NCI-H1694 (cell line): ENCODE measurements at places on chromosomes 7 and 10.
A peak's percentile ranks its signal among the peaks of the same experiment; 100 is the strongest.

GRCh38 chr7:15750727-15751126 is 64.2 kb upstream of the MEOX2 start:
- no peak for DNase-seq

- no peak for DNase-seq
Observed at GRCh38 chr7:80869106-80869784, 49.6 kb downstream of the SEMA3C start.

DNA sequence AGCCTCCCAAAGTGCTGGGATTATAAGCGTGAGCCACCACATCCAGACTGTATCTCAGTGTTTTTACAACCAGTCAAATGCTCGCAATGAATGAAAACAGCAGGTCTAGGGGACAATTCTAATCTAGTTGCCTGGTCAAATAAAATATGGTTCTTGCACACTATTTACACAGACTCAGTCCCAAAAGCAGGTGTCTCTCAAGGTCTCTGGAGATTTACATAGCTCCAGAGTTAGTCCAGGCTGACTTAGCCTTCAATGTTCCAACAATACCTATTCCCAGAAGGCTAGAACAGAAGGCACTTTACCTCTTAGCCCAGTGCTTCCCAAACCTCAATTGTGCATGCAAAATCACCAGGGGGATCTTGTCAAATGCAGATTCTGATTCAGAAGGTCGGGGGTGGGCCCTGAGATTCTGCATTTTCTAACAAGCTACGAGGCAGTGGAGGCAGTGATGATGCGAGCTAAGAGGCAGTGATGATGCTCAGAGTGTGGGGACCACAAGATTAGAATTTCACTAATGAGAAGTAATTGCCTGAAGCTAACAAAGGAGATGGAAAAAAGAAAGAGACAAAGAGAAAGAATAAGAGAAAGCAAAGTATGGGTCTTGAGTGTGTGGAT is 6.4 kb downstream of the KIAA1549 start:
- DNase-seq: no peak

DNA sequence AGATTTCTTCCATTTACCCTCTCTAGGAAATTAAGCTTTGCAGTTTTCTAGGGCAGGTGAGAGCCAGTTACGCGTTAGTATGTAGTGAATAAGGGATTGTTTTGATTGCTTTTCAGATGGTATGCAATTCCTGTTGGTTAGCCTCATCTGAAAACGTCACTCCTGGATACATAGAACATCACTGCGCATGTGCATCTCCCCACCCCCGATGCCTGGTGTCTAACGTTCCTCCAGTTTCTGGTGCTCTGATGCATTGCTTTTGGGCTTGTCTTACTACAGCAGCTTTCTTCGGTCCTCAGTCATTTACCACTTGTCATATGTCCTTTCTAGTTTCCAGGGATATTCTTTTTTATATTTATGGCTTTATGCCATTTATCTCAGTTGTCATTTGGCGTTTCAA is 22.5 kb downstream of the MLLT10 start:
- DNase-seq: no peak

- DNase-seq: no peak
Observed at GRCh38 chr10:70747192-70747965, 37.8 kb downstream of the TBATA start.

DNA sequence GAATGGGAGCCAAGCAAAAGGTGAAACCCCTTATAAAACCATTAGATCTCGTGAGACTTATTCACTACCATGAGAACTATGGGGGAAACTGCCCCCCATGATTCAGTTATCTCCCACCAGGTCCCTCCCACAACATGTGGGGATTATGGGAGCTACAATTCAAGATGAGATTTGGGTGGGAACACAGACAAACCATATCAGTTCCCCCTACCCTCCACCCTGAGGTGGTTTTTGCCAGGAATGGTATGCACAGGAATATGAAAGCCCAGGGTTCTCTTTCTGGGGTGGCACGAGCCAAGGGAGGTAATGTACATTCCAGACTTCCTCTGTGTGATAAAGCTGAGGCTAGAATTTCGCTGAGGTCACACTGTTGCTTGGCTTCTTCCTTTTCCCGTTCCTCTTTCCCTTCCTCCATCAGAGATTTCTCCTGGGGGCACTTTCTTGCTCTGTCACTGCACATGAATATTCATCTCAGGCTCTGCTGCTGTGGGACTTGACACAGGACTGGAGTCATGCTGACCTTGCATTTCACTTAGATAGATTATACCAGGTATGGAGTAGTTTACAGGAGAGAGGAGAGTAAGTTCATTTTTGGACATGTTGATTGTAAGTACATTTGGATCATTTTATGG is 347.0 kb upstream of the MTPN start:
- no peak for DNase-seq

- peak; percentile 41 for DNase-seq
Observed at GRCh38 chr7:76358011-76358480, 745 bp downstream of the YWHAG start.

- no peak for DNase-seq
Observed at GRCh38 chr7:118076564-118076963, 107.4 kb upstream of the LSM8 start.

DNA sequence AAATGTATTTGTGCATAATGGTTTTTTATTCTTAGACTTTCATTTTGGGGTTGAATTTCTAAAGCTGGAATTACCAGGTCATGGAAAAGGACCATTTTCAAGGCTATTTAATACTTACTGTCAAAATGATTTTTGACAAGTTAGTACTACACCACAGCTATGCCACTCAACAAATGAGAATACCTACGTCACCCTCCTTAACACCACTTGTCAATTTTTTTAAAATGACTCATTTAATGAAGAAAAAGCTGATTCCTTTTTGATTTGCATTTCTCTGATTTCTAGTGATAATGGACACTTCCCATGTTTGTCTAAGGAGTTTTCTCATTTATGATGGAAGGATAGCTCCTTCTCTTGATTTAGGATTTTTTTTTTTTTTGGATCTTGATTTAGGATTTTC is 63.3 kb downstream of the VSTM4 start:
- DNase-seq: no peak

- no peak for DNase-seq
Observed at GRCh38 chr7:121160150-121161008, 168.4 kb upstream of the WNT16 start.

- no peak for DNase-seq
Observed at GRCh38 chr7:129783584-129783919, 169.2 kb downstream of the UBE2H start.

DNA sequence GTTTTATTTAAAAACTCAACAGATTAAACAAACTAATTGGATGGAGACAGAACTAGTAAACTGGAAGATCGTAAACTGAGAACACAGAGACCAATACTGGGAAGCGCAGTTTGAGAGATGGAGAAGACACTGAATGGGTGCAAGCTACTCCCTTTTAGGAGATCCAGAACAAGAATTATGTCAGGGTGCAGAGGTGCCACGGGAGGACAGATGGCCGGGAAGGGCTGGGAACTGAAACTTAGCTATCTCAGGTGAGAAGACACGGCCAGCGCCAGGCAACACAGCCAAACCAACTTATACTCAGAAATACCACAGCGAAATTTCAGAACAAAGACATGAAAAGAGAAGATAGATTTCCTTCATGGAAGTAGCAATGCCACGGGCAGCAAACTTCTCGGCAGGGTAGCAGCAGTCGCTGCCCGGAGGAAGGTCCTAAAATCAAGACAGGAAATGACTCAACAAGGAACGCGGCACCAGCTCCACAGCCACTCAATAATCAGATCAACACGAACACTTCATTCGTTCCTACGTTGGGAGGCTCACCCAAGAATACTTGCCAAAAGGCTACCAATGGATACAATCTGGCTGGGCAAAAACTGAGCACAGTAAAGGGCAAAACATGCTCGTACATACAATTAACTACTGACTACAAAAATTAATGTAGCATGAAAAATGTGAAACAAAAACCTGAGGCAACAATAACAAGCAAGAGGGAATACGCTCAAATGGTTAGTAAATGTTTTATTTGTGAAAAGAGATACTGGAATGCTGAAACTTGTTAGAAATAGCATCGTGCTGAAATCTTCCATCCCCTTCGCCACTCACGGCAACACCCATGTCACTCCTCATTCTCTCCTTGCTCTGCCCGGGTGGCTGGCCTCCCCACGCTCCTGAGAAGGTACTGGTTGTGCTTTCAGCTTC is 2.2 kb upstream of the LRRC27 start:
- DNase-seq: no peak

DNA sequence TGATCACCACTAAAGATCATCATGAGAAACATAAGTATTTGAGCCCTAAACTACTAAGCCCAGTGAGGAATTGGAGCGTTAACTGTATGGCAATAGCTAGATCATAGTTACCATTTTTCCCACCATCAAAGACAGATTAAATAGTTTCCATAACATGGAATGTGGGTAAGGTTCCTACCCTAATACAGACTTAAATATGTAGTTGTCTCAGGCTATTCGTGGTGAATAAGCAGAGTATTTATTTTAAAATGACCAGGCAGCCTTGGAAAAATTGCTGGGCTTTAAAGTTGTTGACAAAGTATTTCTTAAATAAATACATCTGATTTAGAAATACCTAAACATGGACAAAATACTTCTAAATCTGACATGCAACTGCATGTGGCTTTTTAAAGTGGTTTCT is 106.8 kb downstream of the NT5C2 start:
- DNase-seq: no peak

DNA sequence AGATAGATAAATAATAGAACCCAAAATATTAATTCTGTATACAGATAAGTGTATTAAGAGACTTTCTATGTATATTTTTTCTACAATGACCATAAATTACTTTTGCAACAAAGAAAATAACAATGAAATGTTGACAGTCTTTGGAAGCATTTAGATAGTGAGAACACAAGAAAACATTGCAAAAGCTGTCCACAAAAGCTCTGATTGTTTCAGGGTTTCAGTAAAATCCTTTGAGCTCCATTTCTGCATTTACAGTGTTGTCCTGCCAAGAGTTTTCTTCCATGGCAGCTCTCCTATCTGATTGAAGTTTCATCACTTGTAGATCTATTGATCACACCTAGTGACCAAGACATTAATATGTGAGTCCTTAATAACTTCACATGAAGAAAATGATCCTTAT is 321.8 kb downstream of the GPR37 start:
- no peak for DNase-seq

GRCh38 chr7:30598121-30598876 is 3.6 kb downstream of the GARS1 start:
- no peak for DNase-seq

DNA sequence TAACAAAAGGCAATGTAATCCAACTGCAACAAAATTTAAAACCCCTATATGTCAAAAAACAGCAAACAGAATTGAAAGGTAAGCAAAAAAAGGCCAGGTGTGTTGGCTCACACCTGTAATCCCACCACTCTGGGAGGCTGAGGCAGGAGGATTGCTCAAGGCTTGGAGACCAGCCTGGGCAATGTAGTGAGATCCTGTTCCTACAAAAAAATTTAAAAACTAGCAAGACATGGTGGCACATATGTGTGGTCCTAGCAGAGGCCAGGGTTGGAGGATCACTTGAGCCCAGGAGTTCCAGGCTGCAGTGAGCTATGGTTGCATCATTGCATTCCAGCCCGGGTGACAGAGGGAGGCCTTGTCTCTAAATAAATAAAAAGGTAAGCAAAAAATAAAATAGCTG is 212.1 kb upstream of the KLF14 start:
- no peak for DNase-seq

- no peak for DNase-seq
Observed at GRCh38 chr7:134804854-134805253, 25.4 kb downstream of the CALD1 start.

DNA sequence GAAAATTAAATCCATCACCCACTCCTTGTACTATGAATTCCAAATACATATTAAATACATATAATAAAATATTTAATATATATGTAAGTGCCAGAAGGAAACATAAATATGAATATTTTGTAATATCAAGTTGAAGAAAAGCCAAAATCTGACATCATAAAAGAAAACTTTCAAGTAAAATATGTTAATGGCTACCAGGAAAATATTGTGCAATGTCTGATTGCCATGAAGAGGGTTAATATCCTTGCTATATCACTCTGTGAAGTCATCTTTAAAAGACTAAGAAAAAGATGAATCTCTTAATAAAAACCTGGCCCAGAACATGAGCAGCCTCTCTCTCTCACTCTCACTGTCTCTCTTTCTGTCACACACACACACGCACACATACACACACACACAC is 130.2 kb downstream of the EGFR start:
- no peak for DNase-seq

DNA sequence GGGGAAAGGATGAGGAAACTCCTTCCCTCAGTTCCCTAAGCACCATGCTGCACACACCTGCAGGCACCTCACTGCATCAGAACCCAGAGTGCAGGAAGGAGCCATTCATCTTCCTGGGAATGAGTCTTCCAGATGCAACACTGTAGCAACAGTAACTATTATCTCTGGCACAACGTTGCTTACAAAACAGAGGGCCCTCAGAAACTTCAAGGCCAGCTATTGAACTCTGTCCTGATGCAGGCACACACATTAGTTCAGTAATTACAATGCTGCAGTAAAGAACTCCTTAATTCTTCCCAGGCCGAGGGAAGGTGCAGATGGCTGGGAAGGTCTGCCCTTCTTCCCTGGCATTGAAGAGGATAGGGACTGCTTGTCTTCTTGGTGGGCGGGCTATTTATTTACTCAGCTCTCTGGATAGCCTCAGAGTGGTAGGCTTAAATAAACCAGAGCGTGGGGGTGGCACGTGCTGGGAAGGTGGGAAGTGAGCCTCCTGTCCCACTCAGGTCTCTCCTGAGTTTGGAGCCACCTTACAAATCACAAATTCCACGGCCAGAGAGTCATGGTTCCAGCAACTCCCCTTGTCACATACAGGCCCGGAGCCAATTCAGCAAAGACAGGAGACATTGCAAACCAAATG is 125.1 kb upstream of the JCAD start:
- no peak for DNase-seq

- no peak for DNase-seq
Observed at GRCh38 chr7:131369354-131369753, 41.7 kb downstream of the MKLN1 start.

DNA sequence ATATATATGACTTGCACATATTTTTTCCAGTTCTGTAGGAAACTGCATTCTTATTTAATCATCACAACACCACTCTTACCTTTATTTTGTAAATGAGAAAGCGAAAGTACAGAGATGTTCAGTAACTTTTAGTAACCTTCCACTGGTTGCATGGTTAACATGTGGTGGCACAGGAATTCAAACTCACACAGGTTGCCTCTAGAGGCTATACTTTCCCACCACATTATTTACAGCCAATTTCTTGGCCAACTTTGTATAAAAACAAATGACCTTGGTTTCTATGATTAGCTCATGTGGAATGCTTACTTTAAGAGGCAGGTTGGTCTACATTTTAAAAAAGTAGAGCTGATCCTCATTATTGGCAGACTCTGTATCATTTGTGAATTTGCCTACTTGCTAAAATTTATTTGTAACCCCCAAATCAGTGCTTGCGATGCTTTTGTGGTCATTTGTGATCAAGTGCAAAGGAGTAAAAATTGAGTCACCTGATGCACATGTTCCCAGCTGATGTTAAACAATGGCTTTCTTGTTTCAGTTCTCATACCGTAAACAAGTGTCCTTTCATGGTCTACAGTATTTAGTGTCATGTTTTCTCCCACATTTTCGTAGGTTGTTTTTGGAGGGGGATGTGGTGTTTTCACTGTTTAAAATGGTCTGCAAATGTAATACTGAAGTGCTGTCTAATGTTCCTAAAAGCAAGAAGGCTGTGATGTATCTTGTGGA is 14.8 kb downstream of the BBS9 start:
- DNase-seq: no peak
